T-helper 2 cell treated with Interferon-gamma antibody and Interleukin-4, amounts not matched to agents 5 μg/mL and 100 μg/mL, for 36 hours (primary cell): ENCODE measurements at places on chromosomes 4 and X.
A peak's percentile ranks its signal among the peaks of the same experiment; 100 is the strongest.

GRCh38 chr4:76250962-76251361 is 559 bp upstream of the FAM47E start:
- no peak for DNase-seq

DNA sequence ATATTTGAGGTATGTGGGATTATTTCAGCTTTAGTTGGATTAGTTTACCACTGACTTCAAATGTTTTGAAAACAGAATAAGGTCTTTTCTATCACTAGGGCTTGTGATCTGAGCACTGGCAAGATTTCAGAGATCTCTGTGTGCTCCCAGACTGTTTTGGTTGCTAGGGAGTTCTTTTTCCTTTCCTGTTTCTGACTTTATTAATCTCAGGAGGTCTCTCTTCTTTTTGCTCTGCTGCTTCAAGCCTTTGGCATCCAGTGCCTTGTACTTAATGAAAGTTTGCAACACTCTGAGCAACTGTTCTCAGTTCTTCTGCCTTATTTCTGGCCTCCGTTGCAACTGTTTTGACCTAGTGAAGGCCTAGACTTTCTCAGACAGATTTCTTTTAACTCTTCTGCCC is 32.1 kb upstream of the PAQR3 start:
- no peak for DNase-seq

GRCh38 chr4:87419578-87420249 is 2.7 kb upstream of the NUDT9 start:
- no peak for DNase-seq

DNA sequence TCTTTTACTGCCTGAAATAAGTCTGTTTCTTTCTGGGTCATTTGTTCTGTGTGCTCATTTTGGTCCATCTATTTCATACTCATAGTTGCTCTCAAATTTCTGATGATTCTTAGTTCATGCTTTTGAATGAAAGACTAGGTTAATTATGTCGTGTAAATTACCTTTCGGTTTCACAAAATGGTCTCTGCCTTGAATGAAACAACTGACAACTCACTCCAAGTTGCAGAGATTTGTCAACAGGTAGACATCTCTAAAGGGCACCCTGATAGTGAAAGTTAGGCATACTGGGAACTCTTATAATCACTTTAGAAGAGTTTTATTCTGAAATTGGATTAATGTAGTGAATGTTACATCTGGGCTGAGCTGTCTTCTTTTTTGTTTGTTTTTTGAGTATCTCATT is 726.9 kb downstream of the PDHA2 start:
- no peak for DNase-seq

DNA sequence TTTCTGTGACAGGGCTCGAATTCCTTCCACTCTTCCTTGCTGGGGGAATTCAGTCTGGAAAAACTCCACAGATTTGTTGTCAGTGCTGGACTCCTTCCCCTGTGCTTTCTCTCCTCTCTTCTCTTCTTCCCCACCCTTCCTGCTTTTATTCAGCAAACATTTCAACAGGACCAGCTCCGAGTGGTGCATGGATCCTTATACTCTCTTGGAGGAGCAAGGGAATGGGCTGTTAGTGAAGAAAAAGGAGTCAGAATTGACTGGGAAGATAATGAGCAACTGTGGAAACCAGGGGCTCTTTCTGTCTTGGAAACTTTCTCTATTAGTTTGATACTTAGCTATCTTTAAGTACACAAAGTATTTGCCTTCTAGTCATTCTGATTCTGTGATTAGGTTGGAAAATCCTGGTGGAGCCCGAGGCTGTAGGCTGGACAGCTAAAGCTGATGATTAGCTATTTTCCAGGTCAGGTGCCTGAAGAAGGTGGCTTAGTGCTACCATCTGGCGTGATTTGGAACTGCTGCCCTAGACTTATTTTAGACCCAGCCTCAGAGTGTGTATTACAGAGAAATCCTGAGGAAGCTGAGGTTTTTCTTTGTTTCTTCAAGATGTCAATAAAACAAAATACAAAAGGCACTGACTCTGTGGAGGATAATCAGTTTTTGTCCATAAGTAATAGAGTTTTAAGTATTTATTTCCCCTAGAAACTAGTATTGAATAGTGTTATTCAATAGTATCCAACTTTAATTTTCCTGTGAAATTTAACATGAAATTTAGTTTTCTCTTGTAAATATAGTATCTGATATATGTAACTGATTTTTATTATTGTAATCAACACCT is 38.4 kb downstream of the NAP1L5 start:
- no peak for DNase-seq

- DNase-seq, result no peak
Observed at GRCh38 chrX:112147206-112147605, 64.6 kb upstream of the TRPC5 start.

- DNase-seq, result no peak
Observed at GRCh38 chr4:101501421-101501820, 154.1 kb upstream of the PPP3CA start.

- no peak for DNase-seq
Observed at GRCh38 chr4:92170340-92170739, 133.4 kb upstream of the GRID2 start.

GRCh38 chr4:23966725-23967124 is 76.9 kb upstream of the PPARGC1A start:
- no peak for DNase-seq

- no peak for DNase-seq
Observed at GRCh38 chr4:17128268-17128667, 229.8 kb upstream of the LDB2 start.

- DNase-seq, result peak; percentile 12
Observed at GRCh38 chrX:130211415-130212186, 39.8 kb downstream of the RAB33A start.

DNA sequence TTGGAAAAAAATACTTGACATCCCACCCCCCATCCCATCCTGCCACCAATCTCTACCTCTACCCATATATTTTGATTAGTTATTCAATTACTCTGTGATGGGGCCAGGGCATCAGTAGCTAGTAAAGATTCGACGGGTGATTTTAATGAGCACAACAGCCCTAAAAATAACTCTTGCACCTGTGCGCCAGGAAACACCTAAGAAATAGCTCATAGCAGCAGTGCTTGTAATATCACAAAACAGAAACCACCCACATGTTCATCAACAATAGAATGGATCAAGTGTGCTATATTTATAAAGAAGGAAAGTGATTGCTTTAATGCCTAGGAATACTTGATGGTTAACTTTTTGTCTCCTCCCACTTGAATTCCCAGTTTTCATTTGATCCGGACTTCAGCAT is 225.6 kb upstream of the LCORL start:
- no peak for DNase-seq

- no peak for DNase-seq
Observed at GRCh38 chr4:165312506-165312905, 15.0 kb upstream of the MSMO1 start.

GRCh38 chr4:158410272-158410671 is 111.4 kb upstream of the RXFP1 start:
- DNase-seq, result no peak

- no peak for DNase-seq
Observed at GRCh38 chrX:28379103-28379502, 208.1 kb upstream of the IL1RAPL1 start.

DNA sequence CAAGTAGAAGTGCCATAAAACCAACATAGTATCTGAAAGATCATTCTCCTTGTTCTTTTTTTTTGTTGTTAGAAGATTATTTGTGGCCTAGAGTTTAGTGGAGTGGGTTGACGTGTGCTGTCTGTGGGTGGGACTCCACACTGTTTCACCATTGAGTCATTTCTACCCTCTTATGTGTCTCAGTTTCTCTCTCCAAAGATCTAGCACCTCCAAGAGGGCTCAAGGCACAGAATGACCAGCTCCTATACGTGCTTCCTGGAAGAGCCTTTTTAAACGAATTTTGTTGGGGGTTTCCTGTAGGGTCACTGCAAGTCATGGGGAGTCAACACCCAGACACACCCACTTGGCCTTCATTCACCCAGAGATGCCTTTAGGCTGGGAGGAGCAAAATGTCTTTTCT is 150.1 kb downstream of the KLF8 start:
- DNase-seq, result peak; percentile 44

DNA sequence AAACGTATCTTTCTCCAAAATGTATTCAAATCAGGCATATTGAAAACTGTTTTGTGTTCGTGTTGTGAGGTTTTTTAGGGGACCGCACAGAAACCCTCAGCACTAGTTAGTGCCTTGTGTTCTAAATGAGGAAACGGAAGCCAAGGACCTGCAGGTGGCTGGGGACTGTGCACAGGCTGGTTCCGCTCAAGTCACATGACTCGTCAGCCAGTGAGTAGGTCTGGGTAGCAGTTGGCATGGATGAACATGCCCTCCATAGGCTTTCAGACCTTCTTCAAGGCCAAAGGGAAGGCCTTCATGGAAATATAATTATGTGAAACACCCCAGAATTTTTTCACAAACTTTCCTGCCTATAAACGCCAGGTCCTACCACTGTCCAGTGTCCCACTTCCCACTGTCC is 1.3 kb upstream of the F11 start:
- DNase-seq, result no peak

GRCh38 chr4:109075621-109076020 is 226.8 kb downstream of the COL25A1 start:
- no peak for DNase-seq

DNA sequence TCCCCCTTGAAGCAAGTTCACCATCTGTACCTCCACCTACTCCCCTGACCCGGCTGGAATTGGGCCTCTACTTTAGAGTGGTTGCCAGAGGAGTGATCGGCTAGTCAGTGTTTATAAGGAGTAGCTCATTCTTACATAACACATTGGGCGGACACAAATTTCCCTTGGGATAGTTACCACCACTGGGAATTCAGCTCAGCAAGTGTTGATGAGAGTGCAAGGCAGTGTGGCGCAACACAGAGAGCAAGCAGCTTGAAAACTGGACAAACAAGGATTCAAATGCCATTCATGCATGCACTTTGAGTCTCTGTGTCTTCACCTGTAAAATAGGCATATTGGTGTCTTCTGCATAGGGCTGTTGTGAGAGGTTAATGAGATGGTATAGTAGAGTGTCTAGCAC is 92.7 kb downstream of the STK32B start:
- DNase-seq, result no peak

DNA sequence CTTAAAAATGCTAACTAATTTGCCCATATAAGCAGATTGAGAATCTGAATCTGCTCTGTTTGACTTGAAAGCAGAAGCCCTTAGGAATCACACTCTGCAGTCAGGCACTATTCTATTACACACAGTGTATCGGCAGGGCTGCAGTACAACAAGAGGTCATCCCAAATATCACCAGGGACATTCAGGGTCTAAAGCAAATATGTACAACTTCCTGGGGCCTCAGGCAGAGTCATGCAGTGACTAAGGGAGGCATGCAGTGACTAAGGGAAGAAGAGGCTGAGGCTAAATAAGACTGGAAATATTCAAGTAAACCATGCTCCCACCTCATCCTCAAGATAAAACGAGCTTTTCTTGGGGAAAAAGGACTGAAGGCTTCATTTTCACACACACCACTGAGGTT is 20.9 kb downstream of the MAPK10 start:
- no peak for DNase-seq

DNA sequence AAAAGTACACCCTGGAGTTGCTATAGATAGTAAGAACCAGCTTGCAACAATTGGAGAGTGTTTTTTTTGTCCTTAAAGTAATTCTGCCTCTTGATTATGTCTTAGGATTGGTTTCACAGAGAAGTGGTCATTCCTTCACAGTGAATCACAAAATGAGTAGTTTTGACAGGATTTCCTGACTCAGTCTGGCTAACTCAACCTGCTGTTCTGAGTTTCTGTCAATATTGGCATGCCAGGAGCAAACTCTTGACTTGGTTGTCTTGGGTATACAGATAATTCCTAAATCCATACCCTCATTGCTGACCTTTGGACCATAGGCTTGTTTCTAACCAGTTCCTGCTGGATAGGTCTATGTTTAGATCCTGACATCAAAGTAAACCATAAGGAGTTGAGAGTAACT is 9.4 kb downstream of the FHIP1A start:
- DNase-seq, result no peak

DNA sequence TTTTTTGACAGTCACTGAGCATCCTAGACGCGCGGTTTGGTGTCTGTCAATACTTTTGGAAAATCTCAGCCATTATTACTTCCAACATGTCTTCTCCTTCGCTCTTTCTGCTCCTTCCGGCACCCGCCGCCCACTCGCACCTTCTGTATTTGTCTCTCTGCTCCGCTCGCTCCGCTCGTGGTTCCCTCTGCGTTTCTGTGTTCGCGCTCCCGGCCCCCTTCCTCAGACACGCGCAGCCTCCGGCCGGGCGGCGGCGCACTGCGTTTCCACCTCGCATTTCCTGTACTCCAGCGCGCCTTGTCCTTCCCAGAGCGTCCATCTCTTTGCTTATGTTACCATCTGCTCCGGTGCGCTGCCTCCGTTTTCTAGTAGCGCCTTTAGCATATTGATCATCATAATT is 21.1 kb downstream of the PDE6B start:
- no peak for DNase-seq

- no peak for DNase-seq
Observed at GRCh38 chrX:39886282-39886681, 211.5 kb downstream of the BCOR start.

DNA sequence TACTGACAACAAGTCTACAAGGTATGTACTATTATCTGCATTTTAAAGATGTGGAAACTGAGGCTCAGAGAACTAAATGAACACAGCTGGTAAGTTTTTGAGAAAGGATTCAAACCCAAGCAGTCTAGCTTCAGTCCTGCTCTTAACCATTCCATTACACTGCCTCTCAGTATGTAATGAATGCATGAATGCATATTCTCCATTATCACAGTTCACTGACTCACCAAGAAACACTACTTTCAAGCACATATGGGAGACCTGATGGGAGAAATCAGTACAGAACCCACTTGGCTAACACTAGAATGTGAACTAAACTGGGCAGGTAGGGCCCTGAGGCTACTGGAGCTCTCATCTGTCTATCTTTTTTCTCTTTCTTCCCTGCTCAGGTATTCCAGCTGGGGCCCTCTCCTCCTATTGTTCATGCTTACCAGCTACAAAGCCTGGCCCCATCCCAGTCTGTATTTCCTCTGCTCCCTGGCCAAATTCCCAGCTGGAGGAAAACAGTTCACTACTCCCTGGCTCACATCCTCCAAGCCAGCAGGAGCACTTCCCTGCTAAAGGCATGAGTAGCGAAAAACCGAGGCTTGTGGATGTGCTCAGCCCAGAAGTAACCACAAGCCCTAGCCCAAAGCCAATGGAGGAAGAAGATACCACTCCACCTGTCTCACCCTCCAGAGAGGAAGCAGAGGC is 178.2 kb upstream of the ARHGEF9 start:
- no peak for DNase-seq

GRCh38 chr4:24330172-24330571 is 254.2 kb downstream of the DHX15 start:
- no peak for DNase-seq

- DNase-seq, result no peak
Observed at GRCh38 chr4:169226565-169226964, 44.2 kb downstream of the SH3RF1 start.

- DNase-seq, result no peak
Observed at GRCh38 chrX:9788911-9789310, 2.7 kb downstream of the SHROOM2 start.

GRCh38 chrX:13474164-13474516 is 95.3 kb upstream of the EGFL6 start:
- DNase-seq, result no peak

DNA sequence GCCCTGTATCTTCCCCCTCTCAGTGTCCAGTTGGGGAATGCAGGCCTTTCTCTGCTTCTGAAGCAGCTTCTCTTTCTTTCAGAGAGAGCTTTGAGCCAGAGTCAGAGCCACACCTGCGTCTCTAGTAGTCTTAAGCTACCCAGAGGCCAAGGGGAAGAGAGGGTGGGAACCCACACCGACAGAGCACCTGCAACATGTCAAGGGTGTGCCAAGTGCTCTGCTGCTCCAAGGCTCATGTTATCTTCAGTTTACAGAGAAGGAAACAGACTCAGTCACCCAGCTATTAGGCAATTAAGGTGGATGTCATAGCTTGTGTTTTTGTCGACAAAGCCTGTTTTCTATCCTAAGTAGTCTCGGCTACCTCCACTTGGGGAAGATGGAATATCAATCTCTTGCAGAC is 22.7 kb upstream of the RNF212 start:
- DNase-seq, result no peak
